NCI-H187 (cell line): ENCODE measurements at places on chromosomes 4 and X.

GRCh38 chrX:17527922-17528321 lies 152.9 kb downstream of the NHS start:
- DNase-seq: no peak

DNA sequence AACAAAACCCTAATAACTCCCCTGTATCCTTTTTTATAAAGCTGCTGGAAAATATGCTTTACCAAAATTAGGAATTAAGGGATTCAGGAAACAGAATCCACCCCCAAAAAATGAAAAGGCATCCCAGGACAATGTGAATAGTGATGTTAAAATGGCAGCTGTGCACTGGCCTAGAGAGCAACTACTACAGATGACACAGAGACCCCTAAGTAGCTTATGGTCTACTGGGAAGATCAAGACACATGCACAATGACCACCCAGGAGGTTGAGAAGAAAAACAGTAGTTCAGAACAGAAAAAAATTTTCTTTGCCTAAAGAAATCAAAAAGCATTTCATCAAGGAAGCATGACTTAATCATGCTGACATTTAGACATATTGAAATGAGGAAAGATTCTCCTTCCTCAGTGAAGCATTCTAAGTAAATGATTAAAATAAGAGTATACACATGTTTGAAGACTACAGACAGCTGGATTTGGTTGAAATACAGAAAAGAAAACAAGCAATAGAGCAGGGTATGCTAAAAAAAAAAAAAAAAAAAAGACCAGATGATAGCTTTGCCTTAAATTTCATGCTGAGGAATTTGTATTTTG lies 117.3 kb downstream of the WDFY3 start:
- no peak for DNase-seq

- no peak for DNase-seq
Measured at GRCh38 chr4:147737623-147738022, 5.7 kb downstream of the ARHGAP10 start.

DNA sequence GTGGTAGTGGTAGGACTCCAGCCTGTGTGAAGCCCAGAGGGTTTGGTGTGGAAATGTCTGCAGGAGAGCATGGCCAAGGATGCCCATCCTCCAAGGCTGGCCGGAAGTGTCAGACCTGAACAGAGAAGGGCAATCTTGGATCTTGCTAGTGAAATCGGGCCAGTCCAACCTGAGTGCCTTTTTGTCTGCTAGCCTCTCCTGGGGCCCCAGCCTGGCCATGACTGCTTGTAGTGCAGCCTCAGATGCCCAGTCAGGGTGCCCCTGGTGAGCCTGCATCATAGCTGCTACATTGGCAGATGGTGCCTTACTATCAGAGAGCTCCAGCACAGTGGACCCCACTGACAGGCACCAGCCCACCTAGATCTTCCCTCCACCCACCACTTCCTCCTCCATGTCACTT lies 99.3 kb upstream of the PCDH18 start:
- DNase-seq: no peak

DNA sequence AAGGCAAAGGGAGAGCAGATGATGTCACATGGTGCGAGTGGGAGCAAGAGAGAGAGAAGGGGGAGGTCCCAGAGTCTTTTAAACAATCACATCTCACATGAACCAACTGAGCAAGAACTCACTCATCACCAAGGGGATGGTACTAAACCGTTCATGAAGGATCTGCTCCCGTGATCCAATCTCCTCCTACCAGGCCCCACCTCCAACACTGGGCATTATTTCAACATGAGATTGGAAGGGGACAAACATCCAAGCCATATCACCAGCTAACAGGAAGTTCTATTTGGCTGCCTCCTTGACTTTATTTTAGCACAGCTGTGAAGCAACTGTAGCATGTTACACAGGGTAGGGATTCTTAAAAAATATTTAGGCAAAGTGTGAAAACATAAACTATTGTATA lies 102.5 kb downstream of the DDIT4L start:
- DNase-seq: no peak

DNA sequence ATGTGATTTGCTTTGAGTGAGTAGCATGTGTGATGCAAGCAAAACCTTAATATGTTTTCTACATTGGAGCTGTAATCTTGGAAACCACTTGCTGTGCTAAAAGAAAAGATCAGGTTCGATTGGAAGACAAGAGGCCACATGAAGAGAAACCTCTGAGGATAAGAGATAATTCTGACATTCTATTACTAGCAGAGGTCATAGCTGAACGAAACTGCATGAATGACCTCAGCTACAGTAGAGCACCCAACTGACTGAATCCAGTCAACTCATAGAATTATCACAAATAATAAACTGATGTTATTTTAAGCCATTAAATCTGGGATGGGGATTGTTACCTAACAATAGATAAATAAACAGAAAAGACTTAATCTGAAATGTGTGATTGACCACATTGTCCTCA lies 147.1 kb downstream of the CAMK2D start:
- DNase-seq: no peak

DNA sequence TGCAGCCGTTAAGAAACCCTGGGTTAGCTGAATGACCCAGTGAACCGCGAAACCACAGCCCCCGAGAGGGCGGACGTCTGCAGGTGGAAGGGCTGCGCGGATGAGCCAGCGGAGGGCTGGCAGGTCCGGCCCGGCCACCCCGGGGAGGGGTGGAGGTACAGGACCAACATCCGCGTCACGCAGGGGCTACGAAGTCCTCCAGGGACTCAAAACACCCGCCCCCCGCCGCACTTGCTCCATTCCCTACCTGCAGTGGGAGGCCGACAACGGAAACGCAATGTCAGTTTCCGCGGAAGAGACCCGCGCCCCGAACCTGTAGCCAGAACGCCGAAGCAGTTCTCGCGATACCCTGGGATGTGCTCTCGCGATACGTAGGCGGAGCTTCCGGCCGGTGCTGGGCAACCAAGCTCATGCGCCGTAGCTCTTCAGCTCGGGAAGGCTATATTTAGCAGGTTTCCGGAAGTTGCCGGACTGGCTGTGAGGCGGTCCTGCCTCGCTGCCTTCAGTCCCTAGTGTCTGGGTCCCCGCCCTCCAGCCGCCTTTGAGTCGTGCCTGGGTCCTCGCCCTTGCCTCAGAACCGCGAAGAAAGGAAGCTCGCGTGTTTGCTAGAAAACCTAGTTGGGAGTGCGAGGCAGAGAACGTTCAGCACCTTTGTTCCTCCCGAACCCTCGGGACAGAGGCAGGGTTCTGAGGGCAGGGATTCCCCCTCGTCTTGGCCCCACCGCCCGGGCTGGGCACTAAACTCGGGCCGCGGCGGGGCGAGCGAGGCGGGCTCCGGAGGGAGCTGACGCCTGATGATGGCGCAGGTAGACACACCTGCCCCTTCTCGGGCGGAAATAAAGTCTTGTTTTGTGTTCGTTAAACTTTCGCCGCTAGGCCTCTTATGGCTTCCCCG lies at the start of the genes OFD1 and TRAPPC2:
OFD1 (plus strand) TSS at position 471 of the 895 bp plus-strand sequence; CDS start at position 795, 324 bp downstream.
TRAPPC2 (minus strand) TSS at position 343 of the 895 bp plus-strand sequence. CDS start 14,657 bp downstream, outside the sequence.
- DNase-seq: peak; percentile 74

- DNase-seq: no peak
Measured at GRCh38 chrX:19772096-19772821, 115.1 kb downstream of the SH3KBP1 start.

- DNase-seq: no peak
Measured at GRCh38 chrX:85859426-85859825, 187.9 kb downstream of the CHM start.

GRCh38 chrX:29447867-29448266 lies 767.5 kb upstream of the MAGEB2 start:
- no peak for DNase-seq

GRCh38 chrX:2343413-2343812 lies 157.4 kb downstream of the DHRSX start:
- DNase-seq: no peak

DNA sequence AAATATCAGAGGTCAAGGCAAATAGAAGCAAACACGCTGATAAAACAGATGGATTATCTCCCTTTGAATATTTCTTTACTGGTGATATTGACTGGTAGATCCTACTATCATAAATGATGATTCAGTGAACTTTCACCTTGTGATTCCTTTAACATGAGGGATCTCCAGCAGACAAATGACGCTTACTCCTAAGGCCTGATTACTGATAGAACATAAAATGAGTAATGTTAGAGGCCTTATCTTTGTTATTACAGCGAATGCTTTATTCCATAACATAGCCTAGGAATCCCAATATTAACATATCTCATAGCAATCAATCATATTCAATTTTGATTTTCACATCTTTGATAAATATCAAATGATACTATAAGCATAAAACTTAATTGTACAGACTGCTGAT lies 152.3 kb downstream of the SLC10A7 start:
- DNase-seq: no peak

DNA sequence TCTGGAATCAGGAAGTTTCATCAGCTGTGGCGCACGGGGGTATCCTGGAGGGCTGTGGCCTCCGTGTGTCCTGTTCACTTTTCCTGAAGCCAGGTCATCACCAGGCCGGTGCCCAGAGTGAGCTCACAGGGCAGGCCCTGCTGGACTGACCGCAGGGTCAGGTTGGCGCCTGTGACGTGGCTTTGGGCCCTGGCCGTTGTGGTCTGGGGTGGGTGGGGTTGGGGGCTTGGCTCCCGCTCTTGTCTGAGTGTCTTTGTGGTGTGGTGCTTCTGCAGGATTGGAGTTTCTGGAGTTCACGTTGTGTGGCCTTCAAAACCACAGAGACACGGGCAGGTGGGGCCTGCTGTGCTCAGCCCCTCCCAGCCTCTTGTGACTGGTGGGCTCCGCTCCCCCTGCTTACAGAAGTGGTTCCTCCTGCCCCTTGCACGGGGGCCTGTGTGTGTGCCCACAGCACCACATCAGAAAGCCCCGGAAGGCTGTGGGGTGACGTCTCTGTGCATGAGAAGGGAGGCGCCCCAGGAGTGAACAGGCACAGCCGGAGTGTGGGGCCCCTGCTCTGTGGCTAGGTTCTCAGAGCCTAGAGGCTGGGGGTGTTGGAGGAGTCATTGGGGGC lies 9.5 kb downstream of the RGS12 start:
- no peak for DNase-seq

DNA sequence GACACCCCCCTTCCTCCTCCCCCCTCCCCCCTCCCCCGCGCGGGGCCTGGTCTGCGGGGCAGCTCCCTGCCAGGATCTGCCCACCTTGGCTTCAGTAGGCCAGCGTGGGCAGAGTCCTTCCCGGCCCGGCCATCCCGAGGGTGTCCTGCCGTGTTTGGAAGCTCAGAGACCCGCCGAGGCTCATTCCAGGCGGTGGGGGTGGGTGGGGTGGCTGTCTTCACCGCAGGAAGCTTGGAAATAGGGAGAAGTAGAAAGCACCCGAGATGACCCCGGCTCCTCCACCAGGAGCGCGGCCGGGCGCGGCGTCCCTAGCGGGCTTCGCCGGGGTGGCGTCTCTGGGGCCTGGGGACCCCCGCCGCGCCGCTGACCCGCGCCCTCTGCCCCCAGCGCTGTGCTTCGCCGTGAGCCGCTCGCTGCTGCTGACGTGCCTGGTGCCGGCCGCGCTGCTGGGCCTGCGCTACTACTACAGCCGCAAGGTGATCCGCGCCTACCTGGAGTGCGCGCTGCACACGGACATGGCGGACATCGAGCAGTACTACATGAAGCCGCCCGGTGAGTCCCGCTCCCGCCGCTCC lies 1.6 kb downstream of the NAT8L start:
- no peak for DNase-seq

- no peak for DNase-seq
Measured at GRCh38 chr4:109389369-109390114, 44.1 kb upstream of the SEC24B start.

- DNase-seq: no peak
Measured at GRCh38 chr4:61741327-61742096, 541.4 kb downstream of the ADGRL3 start.

DNA sequence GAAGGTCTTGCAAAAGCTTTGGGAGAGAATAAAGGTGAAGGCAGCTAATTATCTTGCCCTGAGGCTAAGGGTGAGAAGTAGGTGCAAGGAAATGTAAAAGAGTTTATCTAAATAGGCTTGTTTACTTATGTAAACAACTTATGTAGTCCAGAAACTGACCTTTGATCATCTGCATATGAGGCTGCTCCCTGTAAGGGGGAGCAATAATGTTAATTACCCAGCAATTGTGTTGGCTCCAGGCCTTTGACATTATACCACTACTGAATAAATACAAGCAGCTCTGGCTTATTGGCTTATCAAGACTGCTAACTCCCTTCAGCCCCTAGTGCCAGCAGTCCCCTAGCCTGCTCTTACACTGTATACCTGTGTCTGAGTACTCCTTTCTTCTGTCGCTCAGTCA lies 303.7 kb upstream of the GNPDA2 start:
- DNase-seq: no peak
